ENCODE measurements at places on chromosomes 16 and 17.

DNA sequence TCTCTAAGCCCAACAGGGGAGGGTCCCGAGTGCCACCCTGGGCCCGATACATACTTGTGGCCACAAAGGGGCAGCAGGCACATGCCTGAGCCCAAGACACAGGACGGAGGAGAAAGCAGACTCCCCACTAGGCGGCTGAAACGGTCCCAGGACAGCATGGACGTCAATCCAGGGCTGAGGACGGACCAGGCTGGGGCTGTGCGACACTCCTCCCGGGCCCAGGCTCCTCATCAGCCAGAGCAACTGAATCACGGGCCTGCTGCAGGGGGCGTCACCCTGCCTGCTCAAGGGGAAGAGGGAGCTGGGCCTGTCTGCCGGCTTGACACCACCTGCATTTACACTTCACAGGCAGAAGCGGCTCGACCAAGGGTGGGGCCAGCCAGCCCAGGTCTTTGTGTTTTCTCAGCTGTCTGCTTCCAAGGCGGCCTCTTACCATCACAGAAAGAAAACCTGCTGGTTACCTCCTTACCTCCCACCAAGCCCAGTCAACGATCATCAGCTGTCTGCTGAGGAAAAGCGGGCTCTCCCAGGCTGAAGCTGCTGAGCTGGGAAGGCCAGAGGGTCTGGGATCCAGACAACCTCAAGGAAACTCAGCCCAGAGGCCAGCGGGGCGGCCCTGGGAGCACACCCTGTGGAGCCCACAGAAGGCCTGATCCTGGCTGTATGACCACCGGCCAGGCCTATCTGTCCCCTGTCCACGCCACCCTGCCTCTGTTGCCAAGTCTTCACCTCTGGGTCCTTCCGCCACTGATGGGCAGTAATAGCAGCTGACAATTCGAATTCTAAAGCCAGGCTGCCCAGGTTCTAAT is 26.4 kb downstream of the KIFC3 start:
- peak; percentile 64 for DNase-seq

DNA sequence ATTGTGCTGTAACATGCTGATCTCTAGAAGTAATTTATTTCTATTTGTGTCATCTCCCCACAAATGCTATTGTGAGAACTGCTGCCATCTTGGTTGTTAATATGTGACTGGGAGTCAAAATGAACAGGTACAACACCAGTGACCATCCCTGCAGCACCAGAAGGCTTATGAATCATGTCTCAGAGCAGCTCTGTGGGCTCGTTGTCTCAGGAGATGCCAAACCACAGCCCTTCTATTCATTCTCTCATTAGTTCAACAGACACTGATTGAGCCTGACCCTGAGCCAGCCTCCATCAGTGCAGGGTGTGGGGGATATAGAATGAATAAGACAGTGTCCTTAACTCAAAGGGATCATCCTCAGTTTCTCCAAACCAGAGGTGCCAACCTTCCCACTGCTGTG is 92.5 kb downstream of the UTP18 start:
- DNase-seq, result no peak

DNA sequence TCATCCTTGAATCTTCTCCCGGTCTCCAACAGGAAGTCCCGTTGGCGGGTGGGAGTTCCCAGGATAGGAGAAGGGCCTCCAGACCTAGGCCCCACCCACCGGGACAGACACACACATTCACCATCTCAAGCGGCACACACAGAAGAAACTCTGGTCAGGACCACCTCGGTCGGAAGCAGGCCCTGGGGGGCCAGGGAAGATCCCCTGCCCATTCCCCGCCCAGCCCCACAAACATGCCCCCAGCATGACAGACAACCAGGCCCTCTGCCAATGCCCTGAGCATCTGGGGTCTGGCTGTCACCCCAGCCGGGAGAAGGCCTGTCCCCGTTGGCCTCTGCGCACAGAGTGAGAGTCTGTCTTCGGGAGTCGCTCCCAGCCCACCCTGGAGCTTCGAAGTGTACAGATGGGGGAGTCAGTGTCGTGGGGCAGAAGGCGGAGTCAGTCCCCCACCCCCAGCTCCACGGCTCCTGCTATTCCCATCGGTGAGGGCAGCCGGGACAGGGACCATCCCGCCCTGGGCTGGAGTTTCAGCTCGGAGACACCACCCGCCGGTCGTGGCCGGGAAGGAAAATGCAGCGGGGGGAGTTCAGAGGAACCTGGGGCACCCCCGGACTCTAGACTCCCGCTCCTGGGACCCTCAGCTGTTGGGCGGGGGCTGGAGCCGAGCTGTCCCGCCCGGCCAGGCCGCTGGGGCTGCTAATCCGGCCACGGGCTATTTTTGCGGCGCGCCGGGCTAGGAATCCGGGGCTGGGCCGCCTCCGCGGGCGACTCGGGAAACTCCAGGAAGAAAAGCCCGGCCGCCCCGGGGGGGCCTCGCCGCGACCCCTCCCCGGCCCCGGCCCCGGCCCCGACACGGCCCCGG is 660 bp downstream of the RHBDF1 start:
- no peak for DNase-seq

DNA sequence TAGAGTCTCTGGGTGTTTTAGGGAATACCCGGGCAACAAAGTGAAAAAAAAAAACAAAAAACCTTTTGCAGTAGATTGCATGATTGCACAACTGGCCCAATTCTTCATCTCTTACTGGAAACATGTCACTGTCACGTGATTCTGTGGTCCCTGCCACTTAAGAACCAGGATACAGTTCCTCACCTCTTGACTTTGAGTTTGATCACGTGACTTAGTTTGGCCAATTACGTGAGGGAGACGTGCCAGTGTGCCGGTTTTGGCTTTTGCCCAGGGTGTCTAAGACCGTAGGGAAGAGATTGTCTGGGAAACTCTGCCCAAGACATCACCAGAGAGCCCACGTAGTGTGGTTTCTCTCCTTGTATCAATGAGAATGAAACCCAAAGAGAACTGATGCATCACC is 88.7 kb downstream of the GRIN2A start:
- no peak for DNase-seq

GRCh38 chr17:76091526-76092286 is 11.9 kb downstream of the EXOC7 start:
- DNase-seq, result no peak

- no peak for DNase-seq
These were observed 10.7 kb upstream of the GSDMA start for GRCh38 chr17:39951924-39952679.

- DNase-seq, result no peak
These were observed 47.5 kb downstream of the FOXL1 start for GRCh38 chr16:86625821-86626220.

DNA sequence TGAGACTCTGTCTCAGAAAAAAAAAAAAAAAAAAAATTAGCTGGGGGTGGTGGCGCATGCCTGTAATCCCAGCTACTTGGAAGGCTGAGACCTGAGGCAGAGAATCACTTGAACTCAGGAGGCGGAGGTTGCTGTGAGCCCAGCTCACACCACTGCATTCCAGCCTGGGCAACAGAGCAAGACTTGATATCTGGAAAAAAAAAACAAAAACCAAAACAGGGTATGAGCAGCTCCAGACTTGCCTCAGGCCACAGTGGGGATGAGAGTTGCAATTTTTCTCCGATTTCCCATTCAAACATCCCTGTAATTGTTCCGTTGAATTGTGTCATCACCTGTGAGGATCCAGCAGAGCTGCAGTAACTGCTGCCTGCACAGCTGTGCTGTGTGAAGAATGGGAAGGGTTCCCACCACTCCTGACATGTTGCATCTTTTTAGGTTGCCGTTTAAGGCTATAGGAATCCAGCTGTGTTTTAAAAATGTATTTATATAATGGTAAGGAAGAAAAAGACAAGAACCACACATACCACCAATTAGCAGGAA is 150.0 kb downstream of the VPS53 start:
- no peak for DNase-seq

- DNase-seq, result peak; percentile 88
These were observed 3.6 kb upstream of the ZNHIT3 start for GRCh38 chr17:36482611-36483504.

GRCh38 chr17:40180694-40181093 is 3.4 kb downstream of the RAPGEFL1 start:
- no peak for DNase-seq

DNA sequence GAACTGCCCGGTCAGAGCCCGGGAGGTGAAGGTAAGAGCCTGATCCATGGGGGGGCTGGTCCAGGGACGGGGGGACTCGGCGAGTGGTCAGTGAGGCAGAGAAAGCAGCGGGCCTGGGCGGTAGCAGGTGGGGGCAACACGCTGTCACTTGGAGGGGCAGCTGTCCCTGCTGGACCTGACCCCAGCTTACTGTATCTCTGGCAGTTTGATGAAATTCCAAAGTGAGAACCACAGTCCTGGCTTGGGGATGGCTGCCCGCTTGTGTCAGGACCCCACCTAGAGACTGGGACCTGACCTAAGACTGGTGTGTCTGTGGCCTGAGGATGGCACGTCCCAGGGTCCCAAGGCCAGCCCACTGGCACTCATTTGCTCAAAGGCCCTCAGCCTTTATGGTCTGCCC is 35.1 kb upstream of the KSR1 start:
- DNase-seq, result no peak

DNA sequence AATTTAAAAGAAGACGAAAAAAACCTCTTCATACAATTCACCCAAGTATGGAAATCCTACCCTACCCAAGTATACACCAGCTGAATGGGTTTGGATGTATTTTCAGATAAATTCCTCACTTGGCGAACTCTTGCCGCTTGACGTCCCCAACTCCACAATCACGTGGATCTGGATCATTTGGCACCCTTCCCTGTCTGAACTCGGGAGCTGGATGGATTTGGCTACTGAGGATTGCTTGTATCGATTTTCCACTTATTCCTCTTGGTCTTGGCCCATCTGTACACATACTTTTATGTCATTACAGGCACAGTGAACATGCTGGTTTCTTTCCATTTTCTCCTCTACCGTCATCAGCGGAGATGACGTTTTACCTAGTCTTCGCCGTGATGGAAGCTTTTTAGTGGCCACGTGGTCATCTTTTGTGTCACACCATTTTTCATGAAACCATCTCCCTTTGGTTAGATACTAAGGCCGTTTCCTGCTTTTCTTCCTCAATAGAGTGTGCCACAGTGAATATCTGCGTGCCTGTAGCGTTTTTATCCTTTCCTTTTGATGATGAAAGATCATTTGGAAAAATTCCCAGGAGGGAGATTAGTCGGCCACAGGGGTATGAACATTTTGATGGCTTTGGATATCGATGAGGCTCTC is 47.1 kb downstream of the CMIP start:
- no peak for DNase-seq

- no peak for DNase-seq
These were observed 56.0 kb upstream of the ENPP7 start for GRCh38 chr17:79674506-79675412.

DNA sequence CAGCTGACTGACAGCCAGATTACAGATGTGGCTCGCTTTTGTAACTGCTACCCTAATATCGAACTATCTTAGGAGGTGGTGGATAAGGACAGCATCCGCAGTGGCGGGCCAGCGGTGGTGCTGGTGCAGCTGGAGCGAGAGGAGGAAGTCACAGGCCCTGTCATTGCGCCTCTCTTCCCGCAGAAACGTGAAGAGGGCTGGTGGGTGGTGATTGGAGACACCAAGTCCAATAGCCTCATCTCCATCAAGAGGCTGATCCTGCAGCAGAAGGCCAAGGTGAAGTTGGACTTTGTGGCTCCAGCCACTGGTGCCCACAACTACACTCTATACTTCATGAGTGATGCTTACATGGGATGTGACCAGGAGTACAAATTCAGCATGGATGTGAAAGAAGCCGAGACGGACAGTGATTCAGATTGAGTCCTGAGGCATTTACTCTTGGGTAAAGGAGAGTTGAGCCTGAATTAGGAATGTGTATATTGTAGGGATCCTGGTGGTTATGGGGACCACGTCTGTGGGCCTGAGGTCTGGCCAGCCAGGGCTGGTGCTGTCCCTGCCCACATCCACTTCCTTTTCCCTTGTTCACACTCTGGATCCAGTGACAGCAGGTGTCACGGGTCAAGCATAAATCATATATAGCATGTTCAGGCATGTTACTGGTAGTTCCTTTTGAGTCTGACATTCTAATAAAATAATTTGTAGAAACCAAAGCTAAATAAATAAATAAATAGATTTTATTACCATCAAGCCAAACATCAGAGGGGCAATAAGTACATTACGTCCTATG is 89.0 kb upstream of the SMURF2 start:
- no peak for DNase-seq

- no peak for DNase-seq
These were observed 20.3 kb downstream of the OSBPL7 start for GRCh38 chr17:47801176-47801765.

Data from BE2C (cell line).